ENCODE measurements at places on chromosomes 4 and X. TPM values are rescaled to one million over a fixed set of nuclear protein-coding genes. Genes with fewer than 3 reads are reported as not detected.

TMPRSS11B gene
- total RNA-seq: not detected

ZDHHC15 gene
- not detected for total RNA-seq

EDA gene
- total RNA-seq: 0.17 TPM

TMSB15B gene
- total RNA-seq: 12.1 TPM

GPM6B gene
- total RNA-seq: 146 TPM

CLDN2 gene
- not detected for total RNA-seq

Measured in mammary epithelial cell (primary cell).